ENCODE measurements at places on chromosomes 11 and 22.

DNA sequence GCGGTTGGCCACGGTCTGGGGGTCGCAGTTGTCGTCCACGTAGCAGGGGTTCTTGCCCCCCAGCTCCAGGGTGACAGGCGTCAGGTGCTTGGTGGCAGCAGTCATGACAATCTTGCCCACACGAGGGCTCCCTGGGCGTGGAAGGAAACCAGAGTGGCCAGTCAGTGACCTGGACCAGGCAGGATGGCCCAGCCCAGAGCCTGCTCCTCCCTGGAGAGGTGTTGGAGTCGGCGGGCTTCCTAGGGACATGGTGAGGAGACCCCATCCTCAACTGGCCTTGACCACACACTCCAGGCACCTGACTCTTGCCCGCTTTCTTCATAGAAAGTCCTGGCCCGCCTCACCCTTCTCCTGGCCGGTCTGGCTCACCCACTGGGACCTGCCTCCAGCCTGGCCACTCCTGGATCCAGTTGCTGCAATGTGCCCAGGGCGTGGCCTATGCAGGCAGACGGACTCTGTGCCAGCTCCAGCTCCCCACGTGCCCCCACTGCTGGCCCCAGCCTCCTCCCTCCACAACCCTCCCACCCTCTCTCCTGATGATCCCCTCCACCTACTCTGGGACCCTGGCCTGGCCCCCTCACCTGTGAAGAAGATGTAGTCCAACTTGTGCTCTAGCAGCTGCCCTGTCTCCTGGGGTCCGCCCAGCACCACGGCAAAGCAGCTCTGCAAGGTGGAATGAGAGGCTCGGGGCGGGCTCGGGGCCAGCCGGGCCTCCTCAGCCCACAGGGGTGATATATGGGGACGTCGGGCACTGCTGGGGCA is 8.7 kb downstream of the ALDH3B2 start:
- no peak for DNase-seq

DNA sequence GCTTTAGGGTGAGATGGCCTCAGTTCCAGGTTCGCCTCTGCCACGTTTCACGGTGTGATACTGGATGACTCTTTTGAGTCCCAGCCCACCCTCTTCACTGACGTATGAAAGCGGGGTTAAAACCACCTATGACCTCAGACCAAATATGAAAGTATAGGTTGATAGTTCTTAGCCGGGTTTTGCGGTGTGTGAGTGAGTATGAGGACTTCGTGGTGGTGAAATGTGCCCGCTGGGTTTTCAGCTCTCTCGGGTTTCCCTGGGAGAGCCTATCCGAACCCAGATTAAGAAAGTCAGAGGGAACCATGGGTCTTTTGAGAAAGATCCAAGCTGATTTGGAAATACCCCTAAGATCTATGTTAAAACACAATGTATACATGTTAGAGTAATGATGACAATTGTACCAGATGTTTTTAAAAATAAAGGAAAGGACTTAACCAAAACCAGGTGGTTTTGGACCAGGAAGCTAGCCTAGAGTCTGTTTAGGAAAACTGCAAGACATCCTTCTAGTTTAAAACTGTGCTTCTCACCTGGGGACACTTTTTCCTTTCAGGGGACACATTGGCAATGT is 25.8 kb upstream of the ST3GAL4 start:
- no peak for DNase-seq

DNA sequence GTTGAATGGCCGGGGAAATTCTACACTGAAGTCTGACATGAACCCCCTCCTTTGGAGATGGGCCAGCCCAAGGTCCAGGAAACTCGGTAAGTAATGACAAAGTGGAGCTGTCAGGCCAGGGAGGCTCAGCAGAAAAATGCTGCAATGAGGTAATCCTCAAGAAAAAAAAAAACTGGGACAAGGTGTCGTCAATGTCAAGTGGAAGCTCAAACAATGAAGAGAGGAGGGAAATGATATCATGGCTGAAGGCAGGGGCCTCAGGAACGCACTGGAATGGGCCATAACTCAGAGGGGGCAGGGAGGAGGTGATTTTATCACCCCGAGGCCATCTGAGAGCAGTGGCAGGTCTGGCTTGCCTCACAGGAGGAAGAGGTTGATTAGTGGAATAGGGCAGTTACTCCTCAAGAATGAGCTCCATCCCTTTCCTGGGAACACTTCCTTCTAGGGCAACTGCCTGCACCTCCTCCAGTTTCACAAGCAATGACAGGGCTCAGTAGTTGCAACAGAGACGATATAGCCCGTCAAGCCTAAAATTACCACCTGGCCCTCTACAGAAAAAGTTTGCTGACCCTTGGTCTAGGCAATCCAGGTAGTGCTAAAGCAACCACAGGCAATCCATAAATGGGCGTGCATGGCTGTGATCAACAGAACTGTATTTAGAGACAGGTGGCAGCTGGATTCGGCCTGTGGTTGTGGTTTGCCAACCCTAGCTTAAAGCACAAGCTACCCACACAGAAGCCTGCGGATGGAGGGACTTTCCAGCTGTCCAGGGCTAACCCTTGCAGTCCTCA is 65.2 kb downstream of the FBXO7 start:
- DNase-seq: no peak

- no peak for DNase-seq
Observed at GRCh38 chr22:47300698-47301405, 538.4 kb downstream of the TBC1D22A start.

DNA sequence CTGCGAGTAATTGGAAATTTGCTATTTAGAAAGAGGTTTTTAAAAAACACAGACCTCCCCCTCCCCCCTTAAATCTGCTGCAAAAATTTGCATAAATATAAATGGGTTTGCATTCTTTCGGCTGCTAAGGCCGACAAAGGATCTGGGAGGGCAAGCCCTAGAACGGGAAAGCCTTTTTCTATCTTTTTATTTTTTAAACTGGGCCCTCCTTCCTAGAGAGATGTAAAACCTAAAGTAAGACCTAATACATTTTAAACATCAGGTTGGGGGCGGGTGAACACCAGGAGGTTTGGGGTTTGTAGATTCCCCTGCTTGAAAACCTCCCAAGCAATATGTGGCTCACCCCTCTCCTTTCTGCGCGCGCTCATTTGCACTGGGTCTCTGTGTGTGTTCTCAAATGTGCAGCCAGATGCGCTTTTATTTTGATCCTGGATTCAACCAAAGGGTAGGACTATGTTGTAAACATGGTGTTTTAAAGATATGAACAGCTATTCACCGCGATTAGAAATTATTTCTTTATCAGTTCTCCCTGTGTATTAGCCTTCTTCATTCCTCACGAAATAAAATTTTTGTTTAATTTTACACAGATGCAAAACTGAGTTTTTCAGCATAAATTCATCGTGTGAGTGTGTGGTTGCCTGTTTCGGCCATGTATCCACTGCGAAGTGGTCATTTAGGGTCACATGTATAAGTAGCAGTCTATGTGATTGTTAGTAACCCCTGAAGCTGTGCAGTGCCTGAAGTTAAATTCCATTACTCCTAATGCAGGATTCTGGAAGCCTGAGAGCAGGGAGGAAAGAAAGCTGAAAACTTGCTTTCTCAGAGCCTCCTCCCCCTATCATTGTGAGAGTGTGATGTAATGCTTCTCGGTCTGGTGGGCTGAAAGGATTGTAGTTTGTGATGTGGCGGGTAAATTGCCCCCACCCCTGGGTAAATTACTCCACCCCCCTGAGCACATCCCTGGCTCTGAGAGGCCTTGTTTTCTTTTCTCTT is 988 bp downstream of the TNRC6B start:
- DNase-seq: no peak

- DNase-seq: no peak
Observed at GRCh38 chr11:76337923-76338322, 43.0 kb downstream of the THAP12 start.

- no peak for DNase-seq
Observed at GRCh38 chr22:49347376-49347775, 480.3 kb downstream of the BRD1 start.

GRCh38 chr22:38213319-38213989 is 11.7 kb downstream of the MAFF start:
- no peak for DNase-seq

GRCh38 chr11:41053894-41054293 is 405.6 kb downstream of the LRRC4C start:
- no peak for DNase-seq

All from stimulated activated CD8-positive, alpha-beta memory T cell treated with anti-CD3 and anti-CD28 coated beads, Interleukin-15, amount 100 ng/mL, for 24 hours (primary cell).